ENCODE measurements at places on chromosomes 7 and 10.

DNA sequence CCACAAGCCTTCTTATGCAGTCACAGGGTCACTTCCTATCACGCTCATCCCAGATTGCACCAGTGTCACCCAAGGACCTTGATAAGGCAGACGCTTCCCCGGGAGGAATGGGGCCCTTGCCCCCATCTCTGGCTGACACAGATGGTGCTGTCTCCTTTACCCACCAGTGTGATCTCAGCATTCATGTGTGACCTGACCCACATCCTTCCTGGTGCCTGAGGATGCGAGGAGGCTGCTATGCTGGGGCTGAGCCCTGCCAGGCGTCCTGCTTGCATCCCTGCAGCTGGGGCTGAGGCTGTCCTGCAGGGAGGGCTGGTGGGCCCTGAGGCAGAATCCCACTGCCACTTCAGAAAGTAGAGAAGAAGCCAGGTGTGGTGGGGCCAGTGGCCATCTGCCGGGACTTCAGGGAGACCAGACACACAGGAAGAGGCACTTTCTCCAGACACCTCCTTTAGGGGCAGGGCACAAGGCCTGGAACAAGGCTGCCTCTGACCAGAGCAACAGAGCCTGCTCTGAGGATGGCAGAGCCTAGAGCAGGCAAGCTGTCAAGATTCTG lies 35.3 kb downstream of the RASGEF1A start:
- peak; percentile 14 for DNase-seq

DNA sequence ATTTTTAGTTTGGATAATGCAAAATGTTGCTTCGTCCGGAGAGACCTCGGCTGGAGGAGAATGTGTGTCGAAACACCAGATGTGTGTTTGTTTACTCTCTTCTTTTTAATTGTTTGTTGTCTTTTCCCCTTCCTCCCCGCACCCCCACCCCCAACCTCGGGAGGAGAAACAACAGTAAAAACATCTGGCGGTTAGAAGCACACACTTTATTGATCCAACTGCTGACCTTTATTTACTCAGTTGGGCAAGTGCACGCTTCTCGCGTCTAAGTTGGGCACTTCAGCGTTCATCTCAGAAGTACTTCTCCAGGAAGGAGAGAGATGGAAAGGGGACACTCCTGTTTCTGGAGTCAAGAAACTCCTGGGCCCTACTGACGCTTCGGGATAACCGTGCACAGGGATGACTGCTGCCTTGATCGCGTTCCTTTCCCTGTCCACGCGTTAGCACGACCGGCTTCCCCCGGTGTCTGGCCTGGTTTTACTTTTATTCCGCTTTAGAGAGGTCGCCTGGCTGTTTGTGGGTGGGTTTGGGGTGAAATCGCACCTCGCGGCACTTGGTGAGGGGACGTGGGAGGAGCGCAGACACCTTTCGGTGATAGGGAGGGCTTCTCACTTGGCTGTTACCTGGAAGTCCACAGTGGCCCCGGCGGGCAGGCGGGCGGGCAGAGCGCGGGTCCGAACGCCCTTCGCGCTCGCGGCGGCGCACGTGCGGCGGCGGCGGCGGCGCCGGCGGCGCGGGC lies 168.3 kb upstream of the PPP1R3A start:
- no peak for DNase-seq

DNA sequence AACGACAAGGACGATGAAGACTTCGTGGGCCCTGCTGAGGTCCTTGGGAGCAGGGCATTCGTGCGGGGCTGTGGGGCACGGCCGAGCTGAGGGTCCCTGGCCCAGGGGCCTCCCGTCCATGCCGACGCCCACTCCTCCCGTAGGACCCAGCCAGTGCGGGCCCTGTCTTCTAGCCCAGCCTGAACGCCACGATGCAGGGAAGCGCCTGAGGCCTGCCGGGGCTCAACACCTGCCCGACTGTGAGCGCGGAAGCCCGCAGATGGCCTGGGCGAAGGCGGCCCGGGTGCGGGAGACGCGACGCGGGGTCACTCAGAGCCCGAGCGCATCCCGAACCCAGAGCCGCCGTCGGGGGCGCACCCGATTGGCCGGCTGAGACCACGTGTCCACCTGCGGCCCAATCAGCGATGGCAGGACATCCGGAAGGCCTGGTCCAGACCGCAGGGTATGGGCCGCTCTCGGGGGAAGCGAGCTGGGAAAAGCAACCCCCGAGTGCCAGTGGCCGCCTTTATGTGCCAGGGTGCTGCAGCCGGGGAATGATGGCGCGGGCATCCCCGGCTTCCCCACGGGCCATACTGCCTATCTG lies 151.0 kb downstream of the NRF1 start:
- DNase-seq, result no peak

- no peak for DNase-seq
Observed at GRCh38 chr10:34193931-34194626, 621.0 kb downstream of the PARD3 start.

- DNase-seq, result no peak
Observed at GRCh38 chr10:50216894-50217293, 34.4 kb downstream of the ASAH2 start.

DNA sequence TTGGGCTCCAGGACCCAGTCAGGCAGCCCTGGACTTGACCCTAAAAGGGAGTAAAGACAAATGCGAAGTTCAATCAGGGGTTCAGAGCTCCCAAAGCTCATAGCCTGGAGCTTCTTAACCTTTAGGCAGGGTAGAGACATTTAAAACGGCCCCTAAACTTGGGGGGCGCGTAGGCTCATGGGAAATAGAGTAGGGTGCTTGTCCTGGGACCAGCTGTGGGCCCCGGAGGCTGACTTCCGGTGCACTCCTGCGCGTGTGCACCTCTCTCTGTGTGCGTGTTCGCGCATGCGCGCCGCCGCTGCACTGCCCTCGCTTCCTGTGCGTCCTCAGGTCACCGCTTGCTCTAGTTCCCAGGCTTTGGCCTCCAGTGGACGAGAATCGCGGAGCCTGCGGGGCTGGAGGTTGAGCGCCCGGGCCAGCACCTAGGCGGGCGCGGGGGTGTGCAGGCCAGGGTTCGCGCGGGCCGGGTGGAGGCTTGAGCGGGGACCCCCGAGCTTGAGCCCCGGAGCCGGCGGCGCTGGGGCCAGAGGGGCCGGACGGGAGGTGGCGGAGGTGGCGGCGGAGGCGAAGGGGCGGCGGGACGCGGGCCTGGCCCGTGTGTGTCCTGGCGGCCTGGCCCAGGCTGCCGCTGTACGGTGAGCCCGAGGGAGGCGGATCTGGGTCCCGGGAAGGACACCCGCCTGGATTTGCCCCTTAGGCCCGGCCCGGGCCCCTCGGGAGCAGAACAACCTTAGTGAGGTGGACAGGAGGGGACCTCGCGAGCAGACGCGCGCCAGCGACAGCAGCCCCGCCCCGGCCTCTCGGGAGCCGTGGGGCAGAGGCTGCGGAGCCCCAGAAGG lies at the start of gene RBAK:
RBAK (plus strand) TSS at position 303 of the 839 bp plus-strand sequence. CDS start 2,217 bp downstream, outside the sequence.
- DNase-seq, result peak; percentile 96

- no peak for DNase-seq
Observed at GRCh38 chr7:127655720-127656119, 3.7 kb downstream of the SND1 start.

- DNase-seq, result no peak
Observed at GRCh38 chr7:39265641-39266591, 288.2 kb downstream of the POU6F2 start.

DNA sequence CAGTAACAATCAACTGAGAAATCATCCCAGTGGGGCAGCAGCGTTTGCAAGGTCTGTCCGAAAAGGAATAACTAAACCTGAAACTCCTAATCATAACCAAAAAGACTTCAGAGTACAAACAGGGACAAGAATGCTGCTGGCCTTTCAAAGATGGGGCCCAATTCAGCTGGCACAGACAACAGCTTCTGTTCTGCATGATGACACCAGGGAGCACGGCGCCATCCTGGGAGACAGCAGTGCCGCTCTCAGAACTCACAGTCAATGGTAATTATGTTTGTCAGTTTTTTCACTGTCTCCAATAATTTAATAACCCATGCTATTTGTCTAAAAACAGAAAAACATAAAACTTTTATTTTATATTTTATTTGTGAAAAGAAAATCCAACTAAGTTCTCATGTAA lies 90.0 kb downstream of the LARP4B start:
- DNase-seq, result no peak

GRCh38 chr7:19397911-19398310 lies 252.7 kb upstream of the FERD3L start:
- no peak for DNase-seq

GRCh38 chr10:68406111-68406814 lies 814 bp downstream of the RUFY2 start:
- DNase-seq, result no peak

DNA sequence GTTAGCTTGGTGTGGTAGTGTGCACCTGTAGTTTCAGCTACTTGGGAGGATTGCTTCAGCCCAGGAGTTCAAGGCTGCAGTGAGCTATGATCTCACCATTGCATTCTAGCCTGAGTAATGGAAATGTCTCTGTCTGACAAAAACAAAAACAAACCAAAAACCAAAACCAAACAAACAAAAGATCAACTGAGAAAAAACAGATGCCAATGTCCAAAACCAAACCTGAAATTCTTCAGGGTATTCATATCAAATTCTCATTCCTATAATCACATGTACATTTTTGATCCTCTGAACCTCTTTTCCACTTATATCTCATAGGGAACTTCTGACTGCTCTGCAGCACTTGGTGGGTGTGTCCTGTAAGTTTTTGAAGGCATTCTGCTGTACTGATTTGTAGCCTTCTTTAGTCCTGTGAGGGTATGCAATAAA lies 87.0 kb downstream of the CDK6 start:
- DNase-seq, result no peak

GRCh38 chr7:158631574-158632195 lies 44.1 kb upstream of the PTPRN2 start:
- no peak for DNase-seq

GRCh38 chr7:28625432-28625831 lies 213.1 kb downstream of the CREB5 start:
- DNase-seq, result no peak

DNA sequence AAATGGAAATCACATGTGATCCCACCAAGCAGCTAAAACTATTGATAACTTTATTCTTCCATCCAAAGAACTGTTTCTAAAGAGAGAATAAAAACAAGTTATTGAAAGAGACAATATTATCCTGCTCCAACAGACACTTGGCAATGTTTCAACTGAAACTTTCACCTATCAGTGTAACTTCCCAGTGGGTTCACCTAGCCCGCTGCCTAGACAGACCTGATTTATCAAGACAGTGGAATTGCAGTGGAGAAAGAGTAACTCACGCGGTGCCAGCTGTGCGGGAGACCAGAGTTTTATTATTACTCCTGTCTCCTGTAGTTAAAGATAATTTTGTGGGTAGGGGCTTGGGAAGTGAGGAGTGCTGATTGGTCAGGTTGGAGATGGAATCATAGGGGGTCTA lies 199.8 kb downstream of the AHR start:
- no peak for DNase-seq

- no peak for DNase-seq
Observed at GRCh38 chr7:99314504-99314903, 11.2 kb upstream of the ARPC1A start.

- no peak for DNase-seq
Observed at GRCh38 chr10:132293201-132293812, 14.4 kb downstream of the STK32C start.

All from T-helper 1 cell (primary cell).